ENCODE measurements at places on chromosomes 6 and 20.

DNA sequence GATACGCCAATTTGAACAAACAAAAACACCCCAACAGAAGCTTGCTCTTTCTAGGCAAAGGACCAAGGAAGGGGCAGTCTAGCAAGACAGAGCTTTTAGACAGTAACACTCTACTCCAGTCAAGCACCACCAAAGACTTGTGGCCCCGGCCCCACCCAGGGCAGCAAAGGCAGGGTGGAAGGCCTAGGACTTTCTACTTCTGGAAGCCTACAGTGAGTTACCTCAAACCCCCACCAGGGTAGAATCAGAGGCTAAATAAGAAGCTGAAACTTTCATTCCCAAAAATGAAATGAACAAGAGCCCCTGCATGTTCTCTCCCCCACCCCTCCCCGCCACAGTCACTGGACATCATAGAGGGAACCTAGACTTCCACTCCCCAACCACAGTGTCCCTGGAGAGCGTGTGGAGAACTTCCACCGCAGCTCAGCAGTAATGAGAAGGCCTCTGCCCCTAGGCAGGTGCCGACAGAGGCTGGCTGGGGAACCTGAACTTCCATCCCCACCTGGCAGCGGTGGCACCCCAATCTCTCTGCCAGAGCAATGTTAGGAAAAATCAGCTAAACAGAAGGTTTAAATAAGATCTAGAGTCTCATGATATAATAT lies 40.0 kb downstream of the KATNA1 start:
- no peak for DNase-seq

DNA sequence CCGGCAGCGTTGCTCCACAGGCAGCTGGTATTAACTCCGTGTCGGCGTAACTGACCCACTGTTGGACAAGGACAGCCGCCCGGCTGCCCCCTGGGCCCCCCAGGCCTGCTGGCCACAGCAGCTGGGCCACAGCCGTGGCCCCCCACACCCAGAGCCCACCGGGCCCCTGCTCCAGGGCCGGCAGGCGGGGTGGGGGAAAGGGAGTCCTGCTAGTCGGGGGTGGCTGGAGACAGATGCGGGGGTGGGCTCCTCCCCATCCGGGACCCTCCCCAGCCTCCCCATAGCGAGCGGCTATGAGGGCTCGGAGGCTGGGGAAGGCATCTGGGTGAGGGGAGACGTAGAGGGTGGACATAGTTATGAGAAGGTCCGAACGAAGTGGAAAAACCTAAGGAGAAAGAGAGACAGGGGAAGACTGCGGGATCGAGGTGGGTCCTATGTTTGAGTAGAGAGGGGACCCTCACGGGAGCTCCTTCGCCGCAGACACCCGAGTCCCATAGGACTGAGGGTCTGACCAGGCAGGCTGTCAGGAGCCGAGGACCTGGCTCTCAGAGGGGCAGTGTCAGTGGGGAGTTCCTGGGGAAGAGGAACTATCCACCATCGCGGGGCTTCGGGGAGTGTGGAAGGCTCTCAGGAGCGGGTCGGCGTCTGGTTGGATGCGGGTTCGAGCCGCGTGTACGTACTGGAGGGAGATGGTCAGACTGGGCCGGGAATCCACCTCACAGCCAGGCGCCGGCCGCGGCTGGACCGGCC lies 511 bp downstream of the VARS1 start:
- no peak for DNase-seq

GRCh38 chr6:90586546-90586835 lies 381 bp downstream of the MAP3K7 start:
- no peak for DNase-seq

- DNase-seq, result peak; percentile 97
Observed at GRCh38 chr20:63740627-63741353, 1.2 kb downstream of the SLC2A4RG start.

GRCh38 chr6:31734821-31735406 lies 1.4 kb downstream of the CLIC1 start:
- DNase-seq, result peak; percentile 86

- DNase-seq, result no peak
Observed at GRCh38 chr20:41440882-41441281, 74.3 kb upstream of the EMILIN3 start.
